ENCODE measurements at places on chromosomes 11 and 22.
A peak's percentile ranks its signal among the peaks of the same experiment; 100 is the strongest.

DNA sequence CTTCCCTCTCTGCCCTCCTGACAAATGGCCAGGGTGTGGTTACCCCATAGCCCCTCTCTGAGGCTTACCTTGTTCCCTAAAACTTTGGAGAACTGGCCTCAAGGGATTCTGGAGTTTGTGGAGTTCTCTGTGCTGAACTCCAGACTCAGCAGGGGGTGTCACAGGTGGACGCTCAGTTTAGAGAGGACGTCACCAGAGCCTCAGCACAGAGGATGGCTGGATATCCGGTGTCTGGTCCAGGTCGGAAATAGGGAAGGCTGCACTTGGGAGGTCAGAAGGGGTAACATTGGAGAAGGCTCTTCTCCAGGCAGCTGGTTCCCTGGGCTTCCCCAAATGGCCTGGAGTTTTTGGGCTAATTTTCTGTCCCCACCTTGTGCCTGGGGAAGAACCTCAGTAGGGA, 64.2 kb downstream of the ADAMTS15 start:
- no peak for DNase-seq

GRCh38 chr11:83736684-83737083, 450.5 kb upstream of the CCDC90B start:
- no peak for DNase-seq

DNA sequence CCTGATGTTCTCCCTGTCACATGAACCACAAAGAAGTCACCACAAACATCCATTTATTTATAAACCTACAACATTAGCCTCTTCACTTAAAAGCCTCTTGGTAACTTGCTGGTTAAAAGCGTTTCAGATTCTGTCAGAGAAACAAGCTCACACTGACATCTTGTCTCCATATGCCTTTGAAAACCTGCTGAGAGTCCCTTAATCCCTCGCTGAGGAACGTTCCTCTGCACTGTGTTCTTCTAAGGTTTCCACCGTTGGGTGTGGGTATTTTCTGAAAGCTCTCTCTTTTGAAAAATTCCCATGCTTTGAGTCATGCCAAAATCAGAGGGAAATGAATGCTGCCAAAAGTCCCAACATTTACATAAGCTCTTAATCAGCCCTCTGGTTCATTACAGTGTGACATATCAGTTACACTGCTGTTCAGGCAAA, 149.8 kb downstream of the CCDC34 start:
- no peak for DNase-seq

DNA sequence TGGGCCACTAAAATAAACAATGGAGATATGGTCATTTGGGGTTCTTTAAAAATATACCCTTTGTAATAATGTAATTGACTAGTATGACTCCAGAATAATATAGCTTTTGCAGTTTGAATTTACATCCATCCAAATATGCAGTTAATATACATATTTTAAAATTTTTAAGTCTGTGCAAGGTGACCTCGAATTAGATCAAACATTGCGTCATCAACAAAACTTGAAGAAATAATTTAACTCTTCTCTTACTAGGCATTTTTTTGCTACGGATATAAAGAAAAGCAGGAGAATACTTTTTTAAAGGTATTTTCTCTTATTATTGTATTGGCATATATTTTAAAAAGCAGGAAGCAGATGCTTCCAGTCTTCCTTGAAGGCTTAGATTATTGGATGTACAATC, 10.7 kb downstream of the OR51A4 start:
- no peak for DNase-seq

GRCh38 chr11:130043575-130043974, 26.1 kb upstream of the APLP2 start:
- DNase-seq: no peak

DNA sequence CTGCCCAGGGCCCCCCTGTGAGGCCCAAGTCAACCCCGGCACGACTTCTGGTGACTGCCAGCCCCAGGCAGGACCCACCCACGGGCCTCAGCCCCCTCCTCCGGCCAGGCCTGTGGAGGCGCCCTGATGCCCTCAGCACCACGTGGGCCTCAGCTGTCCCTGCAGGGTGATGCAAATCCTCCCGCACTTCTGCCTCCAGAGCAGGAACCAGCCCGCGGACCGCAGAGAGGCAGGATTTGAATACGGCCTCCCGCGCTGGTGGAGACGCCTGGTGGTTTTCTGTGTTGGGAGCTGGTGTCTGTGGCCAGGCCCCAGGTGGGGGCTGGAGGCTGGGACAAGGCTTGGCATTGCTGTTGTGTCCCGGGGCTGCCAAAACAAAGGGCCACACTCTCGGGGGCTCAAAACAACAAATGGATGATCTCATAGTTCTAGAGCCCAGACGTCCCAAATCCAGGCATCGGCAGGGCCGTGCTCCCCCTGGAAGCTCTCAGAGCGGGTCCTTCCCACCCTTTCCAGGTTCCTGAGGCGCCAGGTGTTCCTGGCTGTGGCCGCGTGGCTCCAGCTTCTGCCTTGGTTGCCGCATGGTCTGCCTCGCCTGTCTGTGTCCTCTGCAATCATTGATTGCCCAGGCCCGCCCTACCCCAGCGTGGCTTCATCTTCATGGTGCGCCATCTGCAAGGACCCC, 19.4 kb downstream of the TRPM5 start:
- peak; percentile 49 for DNase-seq

DNA sequence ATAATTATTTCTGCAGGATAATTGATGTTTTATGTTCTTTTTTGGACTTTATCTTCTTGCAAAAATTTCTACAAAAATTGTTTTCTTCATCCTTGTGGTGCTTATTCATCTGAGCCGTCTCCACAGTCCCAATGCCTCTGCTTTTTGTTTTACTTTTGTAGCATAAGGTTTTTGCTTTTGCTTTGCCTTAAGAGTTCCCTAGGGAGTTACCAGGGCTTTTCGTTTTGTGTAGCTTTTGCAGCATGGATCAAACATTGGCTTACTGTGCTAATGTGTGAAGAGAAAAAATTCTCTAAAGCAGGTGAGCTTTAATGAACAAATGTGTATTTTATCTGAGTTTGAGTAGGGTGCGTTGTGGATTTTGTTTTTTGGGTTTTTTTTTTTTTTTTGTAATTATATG, 11.8 kb downstream of the XBP1 start:
- DNase-seq: no peak

- DNase-seq: no peak
Measured at GRCh38 chr22:48982321-48982905, 845.3 kb downstream of the BRD1 start.

- DNase-seq: no peak
Measured at GRCh38 chr22:47691152-47691895, 928.9 kb downstream of the TBC1D22A start.

DNA sequence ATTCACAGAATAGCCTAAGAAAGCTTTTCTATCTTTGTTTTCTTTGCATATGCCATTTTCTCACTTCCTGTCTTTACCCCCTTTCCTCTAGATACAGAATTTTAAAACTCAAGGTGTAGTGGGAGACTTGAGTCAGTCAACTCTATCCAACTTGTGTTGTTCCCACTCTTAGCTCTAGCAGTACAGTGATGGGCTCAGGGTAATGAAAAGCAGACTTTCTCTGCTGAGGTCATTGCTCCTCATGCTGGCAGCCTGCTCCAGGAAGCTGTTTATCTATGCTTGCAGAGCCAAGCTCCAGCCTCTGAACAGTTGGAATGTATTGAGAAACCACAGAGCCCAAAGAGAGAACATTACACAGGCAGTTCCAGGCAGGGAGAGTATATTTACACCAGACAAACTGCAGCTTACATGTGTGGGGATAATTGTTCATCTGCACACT, 68.1 kb downstream of the CSTPP1 start:
- DNase-seq: peak; percentile 81

GRCh38 chr11:69617220-69617619, 23.7 kb upstream of the CCND1 start:
- no peak for DNase-seq

- no peak for DNase-seq
Measured at GRCh38 chr11:1836011-1836945, 1.5 kb downstream of the SYT8 start.

DNA sequence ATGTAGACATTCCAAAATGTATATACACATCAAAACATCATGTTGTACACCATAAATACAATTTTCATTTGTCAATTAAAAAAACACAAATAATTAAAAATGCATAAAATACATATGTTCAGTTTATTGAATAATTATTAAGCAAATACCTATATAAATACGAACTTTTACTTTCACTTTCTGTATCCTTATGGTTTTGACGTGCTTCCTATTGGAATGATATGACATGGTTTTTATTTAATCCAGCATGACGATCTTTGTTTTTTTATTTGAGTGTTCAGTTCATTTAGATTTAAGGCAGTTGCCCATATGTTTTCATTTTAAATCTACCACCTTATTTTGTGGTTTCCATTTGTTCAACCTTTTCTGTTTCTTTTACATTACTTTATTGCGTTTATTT, 198.3 kb upstream of the PLET1 start:
- DNase-seq: no peak

DNA sequence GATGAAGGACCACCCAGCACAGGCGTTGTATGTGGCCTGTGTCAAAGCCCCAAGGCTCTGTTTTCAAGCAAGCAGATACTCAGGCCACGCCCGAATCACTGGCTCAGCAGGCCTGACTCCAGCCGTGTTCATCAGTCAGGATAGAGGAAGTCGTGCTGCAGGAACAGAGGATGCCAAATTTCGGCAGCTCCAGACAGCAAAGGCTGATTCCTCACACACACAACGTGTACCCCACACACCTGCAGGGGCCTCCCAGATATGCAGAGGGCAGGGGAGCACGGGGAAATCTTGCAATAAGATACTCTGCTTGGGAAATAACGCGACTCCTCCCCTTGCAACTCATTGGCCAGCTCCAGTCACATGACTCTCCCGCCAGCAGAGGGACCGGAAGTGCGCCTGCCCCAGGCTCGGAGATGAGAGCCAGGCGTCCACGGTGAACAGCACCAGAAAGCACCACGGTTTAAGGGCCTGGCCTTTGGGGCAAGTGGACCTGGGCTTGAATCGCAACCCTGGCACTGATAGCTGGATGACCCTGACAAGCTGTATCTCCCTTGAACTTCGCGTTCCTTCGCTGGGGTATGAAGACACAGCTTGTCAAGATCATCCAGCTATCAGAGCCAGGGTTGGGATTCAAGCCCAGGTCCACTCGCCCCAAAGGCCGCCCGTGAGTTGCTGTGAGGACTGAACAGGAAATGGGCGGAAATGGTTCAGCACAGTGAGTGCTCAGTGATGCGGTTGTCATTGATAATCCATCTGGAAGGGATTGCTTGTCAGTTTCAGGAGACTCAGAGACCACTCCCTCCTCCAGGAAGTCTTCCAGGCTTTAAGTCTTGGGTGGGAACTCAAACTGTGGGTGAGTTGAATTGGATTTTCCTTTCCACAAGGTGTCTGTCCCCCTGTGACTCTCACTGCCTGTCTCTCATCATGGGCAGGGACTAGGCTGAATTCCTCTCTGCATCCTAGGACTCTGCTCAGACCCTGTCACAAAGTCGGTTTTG, 88.5 kb downstream of the MYEOV start:
- peak; percentile 93 for DNase-seq

GRCh38 chr11:75276686-75277085, 36.1 kb downstream of the TPBGL start:
- DNase-seq: no peak

DNA sequence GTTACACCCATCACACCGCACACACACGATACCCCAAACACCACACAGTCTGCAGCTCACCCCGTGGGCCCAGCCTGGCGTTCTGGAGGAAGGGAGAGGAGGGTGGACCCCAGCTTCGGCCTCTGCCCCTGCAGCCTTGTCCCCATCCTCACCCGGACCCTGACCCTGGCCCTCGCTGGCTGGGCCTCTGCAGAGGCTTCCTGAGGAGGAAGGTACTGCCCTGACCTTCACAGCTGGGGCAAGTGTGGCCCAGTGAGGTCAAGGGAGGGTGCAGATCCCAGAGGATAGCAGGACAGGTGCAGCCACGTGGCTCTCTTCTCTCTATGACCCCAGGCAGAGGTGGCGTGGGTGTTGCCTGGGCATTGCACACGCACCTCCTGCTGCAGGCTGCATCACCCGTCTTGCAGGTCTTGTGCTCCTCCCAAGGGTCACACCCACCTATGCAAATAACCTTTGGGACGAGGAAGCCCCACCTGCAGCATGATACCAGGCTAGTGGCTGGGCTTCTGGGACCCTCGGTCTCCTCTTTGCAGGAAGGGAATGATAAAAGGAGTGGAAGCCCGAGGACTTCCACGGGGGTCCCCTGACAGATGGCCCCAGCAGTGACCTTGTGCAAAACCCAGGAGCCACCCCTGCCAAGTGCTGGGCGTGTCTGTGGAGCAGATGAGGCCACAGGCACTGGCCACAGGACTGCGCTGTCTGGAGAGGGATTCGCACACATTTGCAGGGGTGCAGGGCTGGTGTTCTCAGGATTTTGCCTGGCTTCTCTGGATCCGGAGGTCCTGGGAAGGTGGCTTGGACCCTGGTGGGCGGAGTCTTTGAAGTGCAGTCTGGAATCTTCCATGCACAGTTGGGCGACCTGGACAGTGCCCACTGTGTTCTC, 1241.5 kb downstream of the BRD1 start:
- no peak for DNase-seq

DNA sequence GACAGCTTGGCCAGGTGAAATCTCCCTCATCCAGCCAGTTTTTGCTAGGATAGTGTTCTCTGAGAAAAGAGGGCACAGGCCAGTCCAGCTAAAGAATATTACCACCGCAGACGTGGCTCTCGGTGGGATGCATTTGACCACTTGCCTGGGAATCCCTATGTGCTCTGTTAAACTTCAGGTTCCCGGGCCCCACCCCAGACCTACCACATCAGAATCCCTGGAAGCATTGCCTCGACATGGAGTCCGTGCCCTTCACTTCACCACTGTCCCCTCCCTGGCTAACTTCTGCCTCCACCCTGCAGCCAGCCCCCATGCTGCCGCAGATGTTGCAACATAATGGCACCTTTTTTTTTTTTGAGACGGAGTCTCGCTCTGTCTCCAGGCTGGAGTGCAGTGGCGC, 56.9 kb upstream of the EMID1 start:
- DNase-seq: no peak

- DNase-seq: peak; percentile 51
Measured at GRCh38 chr11:63869171-63869591, 30.3 kb downstream of the MARK2 start.

DNA sequence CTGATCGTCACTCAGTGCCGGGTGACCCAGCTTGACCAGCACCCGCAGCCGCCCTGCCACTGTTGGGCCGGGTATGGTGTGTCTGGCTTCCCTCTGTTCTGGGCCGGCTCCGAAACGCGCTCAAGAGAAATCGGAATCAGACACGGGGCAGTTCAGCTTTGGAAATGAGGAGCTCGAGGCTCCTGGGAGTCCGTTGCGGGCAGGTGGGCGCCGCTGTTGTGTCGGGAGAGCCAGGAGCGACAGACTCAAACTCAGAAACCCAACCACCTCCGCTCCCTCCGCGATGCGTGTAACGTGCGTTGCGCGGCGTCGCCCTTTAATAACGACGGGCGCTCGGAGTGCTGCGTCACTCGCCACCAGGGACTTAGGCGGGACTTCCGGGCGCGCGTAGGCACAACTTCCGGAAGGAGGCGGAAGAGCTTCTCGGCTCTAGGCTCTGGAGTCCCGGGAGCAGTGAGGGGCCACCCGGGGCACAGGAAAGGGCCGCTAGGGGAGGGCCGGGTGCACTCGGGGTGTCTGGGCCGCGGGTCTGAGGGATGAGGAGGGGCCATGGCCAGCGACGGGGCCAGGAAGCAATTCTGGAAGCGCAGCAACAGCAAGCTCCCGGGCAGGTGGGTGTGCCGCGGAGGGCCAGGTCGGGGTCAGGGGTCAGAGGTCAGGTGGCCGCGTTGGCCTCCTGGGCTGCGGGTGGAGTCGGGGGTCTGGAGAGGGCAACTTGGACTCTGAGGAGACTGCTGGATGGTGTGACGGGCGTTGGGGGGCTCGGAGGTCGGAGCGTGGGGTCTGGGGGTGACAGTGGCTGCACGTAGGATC, at the start of gene TBC1D22A:
Gene TBC1D22A, plus strand, starts transcription at position 413 of the 813 bp plus-strand sequence. Its CDS starts 137 bp downstream, at position 550.
- peak; percentile 95 for DNase-seq

- DNase-seq: no peak
Measured at GRCh38 chr11:6557761-6558674, 45.4 kb downstream of the RRP8 start.
